Peyer's patch (tissue), 4 donors: ENCODE measurements at places on chromosomes 1 and 21. TPM values are rescaled to one million over a fixed set of nuclear protein-coding genes. Genes with fewer than 3 reads are reported as not detected.

The VASH2 gene
- total RNA-seq: 1.1 TPM

The BCAS2 gene
- total RNA-seq: 21.5 TPM

The CRNN gene
- total RNA-seq: not detected

The OR2L8 gene
- not detected for total RNA-seq

The TRPM2 gene
- 27.2 TPM for total RNA-seq

The RPL22 gene
- 78.1 TPM for total RNA-seq

The OR2L13 gene
- not detected for total RNA-seq

The CDCA8 gene
- 3.8 TPM for total RNA-seq

The GPATCH2 gene
- 17.5 TPM for total RNA-seq

The OR2T11 gene
- not detected for total RNA-seq

The AXDND1 gene
- total RNA-seq: 0.94 TPM

The IL12RB2 gene
- 0.35 TPM for total RNA-seq

The HSD3B2 gene
- total RNA-seq: 126 TPM

The GPA33 gene
- total RNA-seq: 15.7 TPM

- no peak for DNase-seq
Measured at GRCh38 chr1:7046891-7047290, 261.6 kb downstream of the CAMTA1 start.

GRCh38 chr1:110604586-110605148 is 1.5 kb downstream of the KCNA2 start:
- DNase-seq: no peak

- DNase-seq: no peak
Measured at GRCh38 chr1:232379063-232379434, 250.9 kb downstream of the SIPA1L2 start.

DNA sequence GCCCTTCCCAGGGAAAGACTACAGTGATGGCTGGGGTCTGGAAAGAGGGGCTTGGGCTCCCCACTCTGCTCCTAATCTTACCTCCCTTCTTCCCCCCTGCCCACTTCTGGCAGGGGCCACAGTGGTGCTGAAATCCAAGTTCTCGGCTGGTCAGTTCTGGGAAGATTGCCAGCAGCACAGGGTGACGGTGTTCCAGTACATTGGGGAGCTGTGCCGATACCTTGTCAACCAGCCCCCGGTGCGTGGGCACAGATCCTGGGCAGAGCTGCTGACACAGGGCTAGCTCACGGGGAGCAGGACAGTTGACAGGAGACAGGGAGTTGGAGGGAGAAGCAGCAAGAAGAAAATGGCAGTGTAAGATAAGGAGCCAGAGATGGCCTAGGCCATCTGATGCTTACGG is 2.4 kb downstream of the SLC27A3 start:
- DNase-seq: no peak

- peak; percentile 69 for DNase-seq
Measured at GRCh38 chr1:30929135-30929889, 20.8 kb upstream of the SDC3 start.

DNA sequence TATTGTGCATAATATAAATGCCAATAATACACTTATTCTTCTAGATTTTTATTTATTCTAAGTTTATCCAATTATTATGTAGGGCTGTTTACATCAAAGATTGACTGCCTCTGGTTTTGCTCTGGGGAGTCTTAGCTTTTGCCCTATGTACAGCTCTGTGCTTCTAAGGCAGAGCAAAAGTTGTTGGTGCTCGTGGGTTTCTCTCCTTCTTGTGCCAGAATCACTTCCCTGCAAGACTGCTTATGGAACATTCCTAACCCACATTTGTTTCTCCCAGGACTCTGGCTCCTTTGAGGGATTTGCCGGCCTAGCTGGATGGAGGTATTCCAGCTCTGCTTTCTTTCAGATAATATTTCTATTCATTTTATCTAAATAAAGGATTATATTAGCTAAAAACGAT is 849.1 kb downstream of the USP25 start:
- DNase-seq: no peak

GRCh38 chr1:204563307-204563706 is 47.1 kb downstream of the MDM4 start:
- DNase-seq: no peak

DNA sequence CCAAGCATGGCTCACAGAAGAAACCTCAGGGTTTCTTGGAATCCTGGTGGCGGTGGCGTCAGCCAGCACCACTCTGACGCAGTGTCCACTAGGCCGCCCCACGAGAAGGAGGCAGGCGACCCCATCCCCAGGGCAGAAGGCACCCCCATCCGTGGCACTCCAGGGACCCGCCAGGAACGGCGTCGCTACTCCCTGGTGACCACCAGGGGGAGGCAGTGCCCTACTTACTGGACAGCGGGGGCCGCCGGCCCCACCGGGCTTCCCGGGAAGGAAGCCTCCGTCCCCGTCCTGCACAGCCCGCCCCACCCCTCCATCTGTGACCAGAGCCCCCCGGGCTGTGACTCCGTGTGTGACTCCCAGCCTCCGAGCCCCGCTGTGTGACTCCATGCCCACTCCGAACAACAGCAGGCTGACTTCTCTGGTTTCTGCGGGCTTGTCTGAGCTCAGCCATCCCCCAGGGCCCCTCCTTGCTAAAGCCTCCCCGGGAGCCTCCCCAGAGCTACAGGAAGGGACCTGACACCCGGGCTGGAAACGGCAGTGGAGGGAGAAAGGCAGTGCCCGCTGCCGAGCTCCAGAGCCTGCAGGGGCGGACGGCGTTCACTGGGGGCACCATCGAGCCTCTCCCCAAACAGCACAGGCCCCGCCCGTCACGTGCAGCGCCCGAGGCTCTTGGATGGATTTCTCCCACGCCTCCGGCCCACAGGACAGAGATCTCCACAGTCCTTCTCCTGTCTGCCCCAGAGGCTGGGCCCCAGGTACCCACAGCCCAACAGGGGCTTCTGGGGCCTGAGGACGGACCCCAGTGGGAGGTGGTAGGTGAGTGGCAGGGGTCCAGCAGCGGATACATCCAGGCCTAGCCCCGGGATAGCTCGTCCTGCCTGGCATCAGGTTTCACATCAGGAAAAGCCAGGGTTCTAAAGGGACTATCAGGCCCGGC is 21.1 kb downstream of the KIF17 start:
- peak; percentile 89 for DNase-seq

- DNase-seq: no peak
Measured at GRCh38 chr1:212623603-212624002, 15.0 kb downstream of the ATF3 start.

DNA sequence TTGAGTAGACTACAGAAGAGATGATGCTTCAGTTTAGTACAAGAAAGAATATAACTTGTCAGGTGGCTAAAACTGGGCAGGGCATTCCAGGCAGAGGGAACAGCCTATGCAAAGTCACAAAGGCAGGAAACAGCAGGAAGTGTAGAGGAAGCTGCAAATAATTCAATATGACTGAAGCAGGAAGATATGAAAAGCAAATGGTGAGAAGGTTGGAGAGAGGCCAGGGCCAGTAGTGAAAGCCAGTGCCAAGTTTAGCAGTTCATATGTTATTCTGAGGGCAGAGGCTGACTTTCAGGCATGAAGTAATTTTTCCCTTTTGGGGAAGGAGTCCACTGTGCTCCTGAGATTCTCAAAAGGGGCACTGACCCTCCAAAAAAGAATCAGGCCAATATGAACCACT is 8.0 kb upstream of the YBX1 start:
- DNase-seq: no peak

GRCh38 chr1:220294846-220295301 is 22.6 kb upstream of the RAB3GAP2 start:
- no peak for DNase-seq

GRCh38 chr1:205990226-205990625 is 13.0 kb downstream of the RAB7B start:
- no peak for DNase-seq

DNA sequence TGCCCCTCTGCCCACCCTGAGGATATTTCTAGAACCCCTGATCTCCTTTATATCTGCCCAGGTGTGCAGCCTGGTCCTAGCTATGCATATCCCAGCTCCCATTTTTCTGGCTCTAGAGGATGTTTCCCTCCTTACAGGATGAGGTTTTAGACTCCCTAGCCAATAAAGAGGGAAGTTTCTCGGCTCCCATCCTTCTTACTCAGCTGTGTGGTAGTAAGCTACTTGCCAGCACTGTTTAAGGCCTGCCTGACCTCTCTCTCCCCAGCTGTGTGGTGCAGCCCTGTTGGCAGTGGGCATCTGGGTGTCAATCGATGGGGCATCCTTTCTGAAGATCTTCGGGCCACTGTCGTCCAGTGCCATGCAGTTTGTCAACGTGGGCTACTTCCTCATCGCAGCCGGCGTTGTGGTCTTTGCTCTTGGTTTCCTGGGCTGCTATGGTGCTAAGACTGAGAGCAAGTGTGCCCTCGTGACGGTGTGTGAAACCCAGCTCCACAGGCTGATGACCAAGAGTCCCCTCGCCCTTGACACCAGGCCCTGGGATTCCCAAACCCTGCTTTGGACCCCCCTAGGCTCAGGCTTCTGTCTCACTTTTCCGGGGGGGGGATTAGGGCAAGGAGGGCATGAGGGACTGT is 7.8 kb upstream of the P3R3URF start:
- DNase-seq: peak; percentile 32

- DNase-seq: no peak
Measured at GRCh38 chr1:69081668-69082067, 486.1 kb upstream of the LRRC7 start.

- no peak for DNase-seq
Measured at GRCh38 chr1:34924759-34925555, 4.5 kb downstream of the DLGAP3 start.

- DNase-seq: no peak
Measured at GRCh38 chr21:40706806-40707655, 139.9 kb downstream of the DSCAM start.

GRCh38 chr21:36474591-36474990 is 5.3 kb downstream of the CLDN14 start:
- DNase-seq: no peak

DNA sequence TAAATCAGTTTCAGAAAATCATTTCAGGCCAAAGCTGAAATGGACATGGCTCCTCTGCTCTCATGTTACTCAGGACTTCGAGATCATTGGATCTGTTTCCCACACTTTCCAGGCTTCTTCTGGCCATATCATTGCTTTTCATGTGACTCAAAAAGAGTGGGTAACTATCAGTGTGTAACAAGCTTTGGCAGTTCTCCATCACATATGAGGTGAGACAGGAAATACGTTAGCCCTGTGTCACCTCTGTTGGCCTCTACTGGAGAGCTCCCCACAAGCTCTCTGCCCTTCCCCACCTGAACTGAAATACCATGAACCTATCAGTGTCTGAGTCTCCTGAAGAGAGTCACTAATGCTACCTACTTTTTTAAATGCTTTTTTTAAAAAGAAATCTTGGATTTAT is 128.2 kb downstream of the LBR start:
- no peak for DNase-seq

DNA sequence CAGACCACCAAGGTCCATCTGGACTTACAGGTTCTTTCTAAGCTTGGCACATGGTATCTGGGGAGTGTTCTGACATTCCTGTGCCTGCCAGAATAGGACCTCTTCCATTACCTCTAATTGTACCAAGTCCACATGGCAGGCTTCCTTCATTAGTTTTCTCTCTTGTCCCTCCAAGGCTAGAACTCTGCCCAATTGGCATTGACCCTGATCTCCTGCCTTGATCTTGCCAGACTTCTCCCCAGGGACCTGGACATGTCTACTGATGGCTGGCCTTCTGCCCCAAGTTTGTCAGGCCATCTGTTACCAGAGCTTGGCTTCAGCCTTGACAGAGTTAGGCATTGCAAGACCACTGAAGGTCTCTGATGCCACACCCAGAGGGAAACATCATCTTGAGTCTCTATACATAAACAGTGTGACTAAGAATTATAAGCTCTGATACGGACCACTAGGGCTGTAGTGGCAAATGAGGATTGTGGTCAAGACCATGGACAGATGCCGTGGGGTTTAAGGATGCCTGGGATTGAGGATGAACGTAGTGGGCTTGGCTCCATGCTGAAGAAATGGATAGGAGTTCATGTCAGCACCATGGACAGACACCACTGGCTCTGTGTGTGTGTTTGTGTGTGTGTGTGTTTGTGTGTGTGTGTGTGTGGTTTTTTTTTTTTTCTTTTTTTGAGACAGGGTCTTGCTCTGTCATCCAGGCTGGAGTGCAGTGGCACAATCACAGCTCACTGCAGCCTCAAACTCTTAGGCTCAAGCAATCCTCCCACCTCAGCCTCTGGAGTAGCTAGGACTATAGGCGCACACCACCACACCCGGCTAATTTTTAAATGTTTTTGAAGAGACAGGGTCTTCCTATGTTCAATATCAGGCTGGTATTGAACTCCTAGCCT is 19.5 kb upstream of the PSMB2 start:
- DNase-seq: no peak

- no peak for DNase-seq
Measured at GRCh38 chr1:15401391-15402055, 8.2 kb upstream of the EFHD2 start.
